ENCODE measurements at places on chromosomes 4 and X.

DNA sequence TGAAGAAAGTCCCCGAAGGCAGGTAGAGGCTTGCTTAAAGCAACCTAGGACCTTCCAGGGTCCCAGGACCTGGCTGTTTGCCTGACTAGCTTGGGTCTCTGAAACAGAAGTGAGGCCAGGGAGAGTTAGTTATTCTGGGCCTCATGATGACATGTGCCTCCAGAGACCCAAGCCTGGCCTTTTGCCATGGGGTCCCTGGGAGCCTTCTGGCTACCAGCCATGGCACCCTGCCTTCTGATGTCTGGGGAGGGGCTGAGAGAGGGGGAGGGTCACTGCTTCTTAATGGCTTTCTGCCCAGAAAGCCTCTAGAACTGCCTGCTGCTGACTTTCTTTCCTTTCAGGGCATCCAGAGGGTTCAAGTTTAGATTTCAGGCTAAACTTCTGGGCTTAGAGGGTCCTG, 1.0 kb upstream of the STARD8 start:
- DNase-seq: no peak

- no peak for DNase-seq
These were observed 120.6 kb downstream of the REELD1 start for GRCh38 chr4:146334862-146335449.

DNA sequence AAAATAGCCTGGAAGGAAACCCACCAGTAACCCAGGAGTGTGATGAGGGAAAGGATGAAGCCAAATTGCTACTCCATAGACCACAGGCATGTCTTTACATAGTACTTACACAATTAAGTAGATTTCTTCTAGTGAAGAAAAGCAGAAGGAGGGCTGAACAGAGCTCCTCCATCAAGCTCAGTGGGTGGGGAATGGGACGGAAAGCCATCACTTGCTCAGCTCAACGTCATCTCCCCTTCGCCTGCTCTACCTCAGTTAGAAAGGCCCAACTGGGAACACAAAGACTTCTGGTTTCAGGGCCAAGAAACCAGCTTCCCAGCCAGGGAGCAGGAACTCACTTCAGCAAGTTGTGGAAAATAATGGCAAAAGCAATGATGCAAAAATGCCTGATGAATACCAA, 36.6 kb downstream of the ADGRG2 start:
- DNase-seq: no peak

DNA sequence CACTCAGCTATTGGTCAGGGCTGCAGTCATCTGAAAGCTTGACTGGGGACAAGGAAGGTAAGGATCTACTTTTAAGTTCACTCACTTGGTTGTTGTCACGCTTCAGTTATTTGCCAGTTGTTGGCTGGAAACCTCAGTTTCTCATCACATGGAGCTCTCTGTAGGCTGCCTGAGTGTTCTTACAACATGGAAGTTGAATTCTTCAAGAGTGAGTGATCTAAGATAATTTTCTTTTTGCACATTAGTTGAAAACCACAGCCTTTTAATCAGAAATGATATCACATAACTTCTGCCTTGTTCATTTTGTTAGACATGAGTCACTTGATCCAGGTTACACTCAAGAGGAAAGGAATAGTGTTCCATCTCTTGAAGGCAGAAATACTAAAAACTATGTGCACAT, 552.7 kb downstream of the RAPGEF2 start:
- DNase-seq: no peak

DNA sequence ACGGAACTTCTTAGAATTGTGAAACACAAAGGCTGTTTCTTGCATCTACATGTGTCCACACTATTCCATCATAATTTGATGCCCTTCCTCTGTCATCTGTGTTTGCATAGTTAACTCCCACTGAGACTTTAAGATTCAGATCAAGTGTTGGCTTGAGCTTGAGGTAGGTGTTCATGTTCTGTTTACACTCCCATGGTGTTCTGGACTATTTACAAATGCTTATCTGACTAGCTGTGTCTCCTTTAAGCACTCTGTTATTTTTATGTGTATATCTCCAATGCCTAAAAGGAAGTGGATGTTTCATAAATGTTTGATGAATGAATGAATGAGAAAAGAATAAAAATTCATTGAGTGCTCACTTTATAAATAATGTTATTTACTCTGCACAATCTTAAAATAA, 622.7 kb downstream of the RAB28 start:
- no peak for DNase-seq

DNA sequence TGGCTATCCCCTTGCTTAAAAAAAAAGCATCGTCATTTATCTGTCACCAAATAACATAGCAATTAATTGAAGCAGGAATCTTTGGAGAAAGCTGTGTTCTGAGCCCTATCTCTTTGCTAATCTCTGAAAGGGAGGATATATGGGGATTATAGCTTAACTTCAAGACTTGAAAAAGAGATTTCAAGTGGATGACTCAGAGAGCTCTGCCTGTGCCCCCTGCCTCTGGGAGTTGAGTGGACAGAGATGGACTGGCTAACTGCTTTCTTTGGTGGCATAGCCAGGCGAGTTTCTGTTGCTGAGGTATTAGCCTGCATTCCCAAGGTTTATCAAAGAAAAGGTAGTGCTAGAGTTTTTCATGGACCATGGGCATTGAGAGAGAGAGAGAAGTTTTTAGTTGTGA, 91.6 kb downstream of the DDIT4L start:
- no peak for DNase-seq

DNA sequence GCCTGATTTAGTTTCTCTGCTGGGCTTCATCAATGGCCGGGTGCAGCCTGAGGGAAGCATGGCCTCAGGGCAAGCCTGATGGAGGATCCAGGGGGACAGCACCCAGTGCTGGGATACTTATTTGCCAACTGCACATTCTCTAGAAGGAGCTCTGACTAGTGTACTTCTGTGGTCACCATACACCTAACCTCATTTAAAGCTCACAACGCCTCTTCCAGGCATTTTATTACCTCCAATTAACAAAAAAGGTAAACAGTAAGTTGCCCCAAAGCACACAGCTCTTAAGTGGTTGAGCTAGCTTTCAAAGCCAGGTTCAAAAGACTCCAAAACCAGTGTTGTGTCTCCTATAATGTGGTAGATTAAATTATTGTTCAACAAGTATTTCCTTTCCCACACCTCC, 26.8 kb upstream of the ATXN3L start:
- no peak for DNase-seq

DNA sequence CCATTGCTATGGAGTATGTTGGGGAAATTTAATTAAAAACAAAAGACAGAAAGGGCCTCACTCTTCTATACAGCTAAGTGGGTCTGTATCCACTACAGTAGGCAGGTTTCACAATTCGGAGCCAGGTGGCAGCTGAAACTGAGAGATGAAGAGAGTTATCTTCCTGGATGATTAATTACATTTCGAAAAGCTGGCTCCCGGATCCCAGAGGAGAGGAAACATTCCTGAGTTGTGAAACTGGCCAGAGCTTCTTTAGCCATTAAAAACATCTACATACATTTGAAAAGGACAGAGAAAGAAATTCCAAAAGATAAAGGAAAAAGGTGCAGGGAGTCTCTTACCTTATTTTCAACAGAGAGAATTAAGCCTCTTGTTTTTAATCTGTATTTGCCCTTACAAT, 15.5 kb upstream of the PDZD4 start:
- DNase-seq: no peak

- no peak for DNase-seq
These were observed 112.8 kb upstream of the PITX2 start for GRCh38 chr4:110735686-110736085.

GRCh38 chr4:100113096-100113495, 77.2 kb downstream of the DDIT4L start:
- DNase-seq: no peak

- no peak for DNase-seq
These were observed 32.7 kb downstream of the BST1 start for GRCh38 chr4:15735536-15735935.

GRCh38 chr4:180953572-180953971, 1289.6 kb upstream of the TENM3 start:
- peak; percentile 4 for DNase-seq

DNA sequence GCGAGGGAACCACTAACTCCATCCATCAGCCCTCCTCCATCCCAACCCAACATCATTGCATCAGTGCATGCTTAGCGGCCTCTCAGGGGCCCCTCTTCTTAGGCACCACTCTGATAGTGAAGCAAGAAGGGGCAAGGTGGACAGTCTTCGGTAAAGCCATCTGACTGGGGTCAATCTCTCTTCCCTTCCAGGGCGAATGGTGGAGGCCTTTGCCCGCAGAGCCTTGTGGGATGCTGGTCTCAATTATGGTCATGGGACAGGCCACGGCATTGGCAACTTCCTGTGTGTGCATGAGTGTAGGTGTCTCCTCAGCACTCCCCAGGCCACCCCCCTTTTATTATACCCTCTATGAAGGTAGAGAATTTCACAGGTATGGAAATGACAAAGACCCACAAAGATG, 18.8 kb upstream of the SASH3 start:
- DNase-seq: no peak

DNA sequence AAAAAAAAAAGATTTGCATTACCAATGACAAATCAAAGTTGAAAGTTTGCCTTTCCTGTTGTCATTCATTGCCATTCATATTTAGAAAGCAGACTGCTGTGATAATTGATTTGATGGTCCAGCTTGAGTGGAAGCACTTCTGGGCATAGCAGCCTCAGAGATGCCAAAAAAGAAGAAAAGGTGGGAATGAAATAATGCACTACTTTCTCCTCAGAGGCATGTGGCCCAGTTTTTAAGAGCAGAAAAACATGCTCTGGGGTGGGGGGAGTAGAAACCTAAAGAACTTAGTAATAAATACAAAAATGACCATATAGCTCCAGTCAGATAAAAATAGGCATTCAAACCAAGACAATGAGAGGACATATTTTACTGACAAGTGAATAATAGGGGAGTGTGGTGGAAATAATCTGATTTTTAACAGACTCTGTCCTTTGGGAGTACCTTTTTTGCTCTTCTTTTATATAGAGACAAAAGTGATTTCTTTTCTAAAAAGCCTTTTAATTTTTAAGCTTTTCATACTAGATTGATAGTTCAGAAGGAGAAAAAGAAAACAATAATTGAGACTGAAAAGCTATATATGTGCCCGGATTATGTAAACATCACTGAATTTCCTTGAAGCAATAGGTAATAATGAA, 599.1 kb downstream of the RPA4 start:
- DNase-seq: no peak

GRCh38 chrX:128699716-128700285, 647.6 kb upstream of the ACTRT1 start:
- no peak for DNase-seq

- DNase-seq: no peak
These were observed 38.4 kb upstream of the ARSD start for GRCh38 chrX:2967584-2967983.

DNA sequence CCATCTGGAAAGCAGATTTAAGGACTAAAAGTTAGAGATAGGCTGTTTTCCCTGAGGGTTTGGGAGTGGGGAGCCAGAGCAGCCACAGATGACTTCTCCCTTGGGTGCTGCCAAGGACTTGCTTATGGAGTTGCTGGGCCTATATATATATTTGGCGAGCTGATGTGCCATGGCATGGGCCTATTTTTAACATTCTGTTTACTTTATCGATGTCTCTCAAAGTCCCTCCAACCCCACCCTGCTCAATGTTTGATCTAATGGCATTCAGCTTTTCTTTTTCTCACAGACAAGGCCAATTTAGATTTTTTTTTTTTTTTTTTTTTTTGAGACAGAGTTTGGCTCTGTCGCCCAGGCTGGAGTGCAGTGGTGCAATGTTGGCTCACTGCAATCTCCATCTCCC, 6.1 kb upstream of the CUL4B start:
- no peak for DNase-seq

- DNase-seq: no peak
These were observed 296 bp upstream of the ADGRL3 start for GRCh38 chr4:61199873-61200186.

All from nephron progenitor cell (in vitro differentiated cells).